ENCODE measurements at places on chromosomes 7 and 10. TPM values are rescaled to one million over a fixed set of nuclear protein-coding genes. Genes with fewer than 3 reads are reported as not detected.

Gene FRAT2
- total RNA-seq: 11.9 TPM

Gene OPALIN
- not detected for total RNA-seq

Gene RSU1
- 85.6 TPM for total RNA-seq

Gene GPR85
- 0.92 TPM for total RNA-seq

Gene SPDYE2
- total RNA-seq: not detected

Gene PNLIPRP1
- not detected for total RNA-seq

Gene HTR7
- 0.28 TPM for total RNA-seq

Gene CNPY4
- 51.5 TPM for total RNA-seq

DNA sequence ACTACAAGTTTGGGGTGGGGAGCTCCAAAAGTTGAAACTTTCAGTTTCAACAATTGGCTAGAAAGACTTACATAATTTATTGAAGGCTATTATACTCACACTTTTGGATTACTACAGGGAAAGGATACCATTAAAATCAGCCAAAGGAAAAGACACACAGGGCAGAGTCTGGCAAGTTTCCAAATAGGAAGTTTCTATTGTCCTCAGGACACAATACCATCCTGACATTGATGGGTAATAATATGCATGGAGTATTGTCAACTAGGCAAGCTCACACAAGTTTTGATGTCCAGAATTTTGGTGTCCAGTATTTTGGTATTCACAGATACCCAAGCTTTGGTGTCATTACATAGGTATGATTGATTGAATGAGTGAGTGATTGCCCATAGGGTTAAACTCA, 872.6 kb upstream of the SORCS1 start:
- no peak for DNase-seq

- DNase-seq: no peak
These were observed 1.4 kb downstream of the CLEC5A start for GRCh38 chr7:141945356-141945755.

- DNase-seq: no peak
These were observed 64.5 kb downstream of the TMEM209 start for GRCh38 chr7:130140551-130141160.

DNA sequence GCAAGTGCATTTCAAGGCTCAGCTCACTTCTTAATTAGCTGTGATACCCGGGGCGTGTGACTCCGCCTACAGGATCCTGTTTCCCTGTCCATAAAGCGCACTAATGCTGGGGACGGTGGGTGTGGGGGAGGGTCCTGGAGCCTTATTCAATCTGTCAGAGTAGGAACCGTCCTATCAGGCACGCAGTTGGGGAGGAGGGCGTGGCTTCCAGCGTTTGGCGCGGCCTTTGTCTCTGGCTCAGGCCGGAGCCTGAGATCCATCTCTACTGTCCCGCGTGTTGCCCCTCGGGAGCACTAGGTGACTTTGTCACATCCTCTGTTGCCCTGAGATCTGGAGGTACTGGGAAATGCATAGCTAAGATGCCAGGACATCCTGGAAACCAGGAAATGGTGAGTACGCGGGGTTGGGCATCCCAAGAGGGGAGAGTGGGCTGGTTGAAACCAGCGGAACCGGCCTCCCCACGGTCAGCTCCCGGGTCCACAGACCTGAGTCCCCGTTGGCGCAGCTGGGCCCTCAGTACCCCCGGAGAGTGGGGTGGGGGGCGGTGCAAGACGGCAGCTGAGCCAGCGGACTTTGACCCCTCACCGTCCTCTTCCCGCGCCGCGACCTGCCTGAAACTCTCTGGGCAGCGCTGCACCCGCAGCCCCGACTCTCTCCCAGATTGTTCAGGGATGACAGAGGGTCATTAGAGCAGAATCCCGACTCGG, 104.4 kb upstream of the ZNF92 start:
- DNase-seq: peak; percentile 5

- DNase-seq: no peak
These were observed 246.9 kb downstream of the AHR start for GRCh38 chr7:17545348-17545747.

DNA sequence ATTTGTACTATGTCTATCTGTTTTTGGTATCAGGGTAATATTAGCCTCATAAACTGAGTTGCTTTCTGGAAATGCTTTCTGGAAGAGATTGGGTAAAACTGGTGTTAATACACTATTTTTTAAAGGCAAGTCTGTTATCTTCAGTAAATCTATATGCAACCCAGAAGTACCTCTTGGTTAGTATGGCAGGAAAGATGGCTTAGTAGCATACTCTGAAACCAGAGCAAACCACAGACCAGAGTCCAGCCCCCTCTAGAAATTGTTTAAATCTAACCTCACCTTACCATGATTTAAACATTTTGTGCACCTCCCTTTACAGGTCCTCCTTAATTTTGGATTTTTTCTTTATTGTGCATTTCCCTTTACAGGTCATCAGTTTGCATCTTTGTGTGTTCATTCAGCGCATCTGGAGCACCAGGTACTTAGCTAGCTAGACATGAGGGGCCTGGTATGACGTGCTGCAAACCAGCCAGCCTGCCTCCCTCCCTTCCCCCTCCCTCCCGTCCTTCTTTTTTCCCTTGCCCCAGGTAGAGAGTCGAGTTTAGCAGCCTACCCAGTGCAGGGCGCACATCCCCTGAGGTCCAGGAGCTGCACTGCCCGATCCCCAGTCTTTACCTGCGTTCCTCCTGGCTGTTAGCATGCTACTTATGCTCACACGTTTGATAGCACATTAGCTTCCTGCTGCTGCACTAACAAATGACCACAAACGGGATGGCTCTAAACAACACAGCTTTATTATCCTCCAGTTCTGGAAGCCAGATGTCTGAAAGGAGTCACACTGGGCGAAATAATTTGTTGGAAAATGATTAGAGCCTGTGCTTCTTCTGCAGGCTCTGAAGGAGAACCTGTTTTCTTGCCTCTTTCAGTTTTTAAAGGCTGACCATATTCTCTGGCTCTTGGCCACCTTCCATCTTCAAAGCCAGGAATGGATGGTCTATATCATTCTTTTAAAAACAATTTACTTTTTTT, 299.9 kb upstream of the HABP2 start:
- DNase-seq: no peak

GRCh38 chr10:72316748-72317435, 37.8 kb downstream of the DNAJB12 start:
- no peak for DNase-seq

DNA sequence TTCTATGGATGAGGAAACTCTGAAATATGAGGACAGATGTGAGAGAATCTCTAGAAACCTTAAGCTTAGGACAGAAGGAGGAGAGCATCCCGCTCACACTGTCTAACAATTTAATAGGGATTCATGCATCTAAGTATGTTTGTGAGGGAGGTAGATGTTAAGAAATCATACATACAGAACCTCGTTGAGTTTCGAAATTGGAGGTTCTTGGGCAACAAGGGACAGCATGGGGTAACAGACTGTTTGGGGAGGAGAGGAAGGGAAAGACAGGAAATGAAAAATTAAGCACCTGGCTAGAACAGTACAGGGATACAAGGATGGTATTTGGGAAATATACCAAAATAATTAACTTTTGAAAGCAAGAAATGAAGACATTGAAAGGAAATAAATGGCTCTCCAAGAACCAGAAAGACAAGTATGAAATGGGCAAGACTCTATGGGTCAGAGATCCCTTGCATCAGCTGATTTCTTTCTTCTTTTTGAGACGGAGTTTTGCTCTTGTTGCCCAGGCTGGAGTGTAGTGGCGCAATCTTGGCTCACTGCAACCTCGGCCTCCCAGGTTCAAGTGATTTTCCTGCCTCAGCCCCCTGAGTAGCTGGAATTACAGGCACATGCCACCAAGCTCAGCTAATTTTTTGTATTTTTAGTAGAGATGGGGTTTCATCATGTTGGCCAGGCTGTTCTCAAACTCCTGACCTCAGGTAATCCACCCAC, 207.9 kb downstream of the CTNNA3 start:
- no peak for DNase-seq

DNA sequence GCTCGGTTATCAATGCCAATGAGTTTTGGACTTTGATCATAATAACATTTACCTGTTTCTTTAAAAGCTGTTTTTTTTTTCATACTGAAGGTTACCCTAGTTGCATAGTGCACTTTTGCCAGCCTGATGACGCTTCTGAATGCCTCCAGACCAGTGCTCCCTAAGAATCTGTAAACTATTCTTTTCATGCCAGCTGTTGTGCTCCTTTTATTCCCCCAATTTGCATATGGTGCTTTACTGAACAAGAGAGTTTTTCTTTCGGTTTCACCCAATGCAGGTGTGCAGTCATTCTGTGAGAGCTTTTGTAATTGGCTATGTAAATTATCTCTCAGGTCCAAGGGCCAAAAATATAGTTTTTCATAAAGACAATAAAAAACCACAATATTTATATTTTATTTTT, 48.1 kb upstream of the GLCCI1 start:
- DNase-seq: no peak

DNA sequence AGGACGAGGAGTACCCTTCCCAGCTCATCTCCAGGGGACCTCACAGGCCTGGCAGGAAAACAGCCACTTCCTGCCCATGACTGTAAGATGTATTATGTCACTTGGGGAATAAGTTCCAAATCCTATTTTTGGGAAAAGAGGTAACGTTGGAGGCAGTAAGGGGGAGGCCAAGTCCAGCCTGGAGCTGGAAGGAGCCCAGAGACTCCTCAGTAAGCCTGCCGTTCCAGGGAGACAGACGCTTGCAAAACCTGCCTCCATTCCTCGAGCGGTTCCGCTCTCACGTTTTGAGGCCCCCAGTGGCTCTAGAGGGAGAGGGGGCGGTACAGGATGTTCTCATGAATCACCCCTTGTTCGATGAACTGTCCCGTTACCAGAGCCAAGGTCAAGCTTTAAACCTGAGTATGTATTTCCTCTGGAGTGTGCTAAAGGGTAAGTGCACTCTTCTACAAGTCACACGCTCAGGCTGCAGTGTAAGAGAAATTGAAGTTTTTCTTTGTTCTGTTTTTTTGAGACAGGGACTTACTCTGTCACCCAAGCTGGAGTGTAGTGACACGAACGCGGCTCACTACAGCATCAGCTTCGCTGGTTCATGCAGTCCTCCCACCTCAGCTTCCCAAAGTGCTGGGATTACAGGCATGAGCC, 45.5 kb upstream of the CYTH3 start:
- DNase-seq: no peak

- no peak for DNase-seq
These were observed 47.4 kb downstream of the SORCS3 start for GRCh38 chr10:104688251-104689042.

GRCh38 chr10:107232013-107232412, 67.5 kb upstream of the SORCS1 start:
- no peak for DNase-seq

- no peak for DNase-seq
These were observed 593.1 kb downstream of the SORCS1 start for GRCh38 chr10:106571192-106571946.

GRCh38 chr7:50329775-50330174, 25.3 kb downstream of the IKZF1 start:
- no peak for DNase-seq

DNA sequence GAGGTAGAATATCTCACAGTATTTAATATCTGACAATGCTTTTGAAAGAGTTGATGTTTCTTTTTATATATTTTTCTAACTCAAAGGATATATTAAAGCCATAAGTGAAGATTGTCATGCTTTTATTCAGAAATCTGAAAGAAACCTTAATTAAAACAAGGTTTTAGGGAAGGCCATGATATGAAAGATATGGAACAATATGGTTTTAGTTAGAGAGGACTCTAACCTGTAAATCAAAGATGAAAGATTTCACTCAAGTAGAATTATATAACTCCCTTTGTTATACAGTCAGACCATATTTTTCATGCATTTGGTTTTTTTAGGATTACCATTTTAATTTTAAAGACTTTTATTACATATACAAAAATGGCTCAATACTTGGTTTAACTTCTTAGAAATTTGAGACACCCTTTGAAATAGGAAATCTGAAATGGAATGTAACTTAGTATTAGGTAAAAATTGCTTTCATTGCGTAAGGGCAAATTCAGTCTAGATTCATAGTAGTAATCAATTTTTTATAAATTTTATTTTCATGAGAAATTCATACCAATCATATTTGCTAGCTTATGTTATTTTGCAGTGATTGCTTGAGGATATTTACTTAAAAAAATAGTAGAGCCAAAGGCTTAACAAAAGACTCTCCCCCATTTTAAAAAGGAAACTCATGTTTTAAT, 119.8 kb downstream of the TWIST1 start:
- DNase-seq: no peak

DNA sequence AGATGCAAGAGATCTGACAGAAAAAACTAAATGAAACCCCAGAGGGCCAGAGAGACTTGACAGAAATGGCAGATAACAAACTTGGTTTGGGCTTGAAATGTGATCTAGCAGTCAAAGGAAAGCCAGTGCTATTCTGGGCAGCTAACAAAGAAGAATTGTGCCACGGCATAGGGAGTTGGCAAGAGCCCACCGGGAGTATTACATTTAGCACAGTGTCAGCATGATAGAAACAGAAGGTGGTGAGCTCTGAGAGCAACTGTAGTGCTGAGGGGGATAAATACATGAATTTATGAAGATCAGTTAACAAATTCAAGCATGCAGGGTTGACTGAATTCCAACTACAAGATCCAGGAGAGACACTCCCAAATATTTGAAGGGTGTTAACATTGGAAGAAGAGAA, 91.1 kb downstream of the AHCYL2 start:
- no peak for DNase-seq

Measured in pulmonary artery endothelial cell (primary cell).